NCI-H82 (cell line): ENCODE measurements at places on chromosomes 6 and 20.

- no peak for DNase-seq
Observed at GRCh38 chr20:32546918-32547752, 38.0 kb downstream of the NOL4L start.

- DNase-seq: no peak
Observed at GRCh38 chr6:160391419-160392116, 43.4 kb downstream of the SLC22A3 start.

DNA sequence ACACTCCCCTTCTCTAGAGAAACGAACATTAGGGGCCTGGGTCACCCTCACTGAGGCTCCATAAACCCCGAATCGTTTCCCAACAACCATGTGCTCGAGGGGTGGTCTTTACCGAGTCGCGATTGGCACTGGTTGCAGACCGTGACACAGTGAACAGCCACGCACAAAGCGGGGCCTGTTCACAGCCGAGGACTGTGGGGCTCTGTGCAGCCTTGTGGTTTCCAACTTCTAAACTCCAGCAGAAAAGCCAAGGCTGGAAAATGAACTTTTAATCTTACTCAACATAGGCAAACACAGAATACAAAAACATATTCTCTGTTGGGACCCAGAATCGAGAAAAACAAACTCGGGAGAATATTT, 19.0 kb downstream of the RRBP1 start:
- no peak for DNase-seq

DNA sequence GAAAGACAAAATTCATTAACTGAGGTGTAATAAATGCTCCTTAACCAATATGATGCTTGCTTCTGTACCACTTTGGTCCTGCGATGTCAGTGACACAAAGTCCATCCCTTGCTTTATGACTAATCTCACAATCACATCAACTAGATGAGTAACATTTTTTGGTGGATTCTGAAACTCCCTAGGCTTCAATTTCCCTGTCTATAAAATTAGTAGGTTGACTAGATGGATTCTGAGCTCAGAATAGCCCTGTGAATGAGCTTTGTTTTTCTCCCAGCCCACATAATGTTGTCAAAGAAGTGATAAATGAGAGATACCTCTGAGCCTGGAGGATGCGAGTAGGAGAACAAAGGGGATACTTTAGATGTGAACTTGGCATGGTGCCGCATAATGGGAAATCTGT, 9.1 kb downstream of the TXLNB start:
- no peak for DNase-seq

DNA sequence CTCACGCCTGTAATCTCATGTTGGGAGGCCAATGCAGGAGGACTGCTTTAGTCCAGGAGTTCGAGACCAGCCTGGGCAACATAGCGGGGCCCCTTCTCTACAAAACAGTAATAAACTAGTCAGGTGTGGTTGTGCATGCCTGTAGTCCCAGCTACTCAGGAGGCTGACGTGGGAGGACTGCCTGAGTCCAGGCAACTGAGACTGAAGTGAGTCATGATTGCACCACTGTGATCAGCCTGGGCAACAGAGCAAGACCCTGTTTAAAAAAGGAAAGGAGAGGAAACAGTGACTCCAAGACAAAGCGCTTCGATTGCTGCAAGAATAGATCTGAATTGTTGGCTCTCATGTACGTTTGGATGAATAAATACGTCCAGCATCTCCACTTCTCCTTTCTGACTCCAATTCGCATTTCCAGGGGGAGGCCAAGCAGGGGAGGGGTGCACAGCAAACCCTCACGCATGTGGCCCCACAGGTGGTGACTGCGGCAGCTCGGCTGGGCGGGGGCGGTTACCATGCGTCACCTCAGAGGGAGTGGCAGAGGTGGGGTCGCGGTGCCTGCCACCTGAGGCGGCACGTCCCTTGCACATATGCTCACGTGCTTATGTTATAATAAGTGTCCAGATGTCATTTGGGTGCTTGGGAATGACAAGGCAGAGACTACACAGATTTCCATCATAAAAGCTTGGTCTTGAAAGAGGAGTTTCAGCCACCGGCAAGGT, 95.1 kb upstream of the MPC1 start:
- no peak for DNase-seq

DNA sequence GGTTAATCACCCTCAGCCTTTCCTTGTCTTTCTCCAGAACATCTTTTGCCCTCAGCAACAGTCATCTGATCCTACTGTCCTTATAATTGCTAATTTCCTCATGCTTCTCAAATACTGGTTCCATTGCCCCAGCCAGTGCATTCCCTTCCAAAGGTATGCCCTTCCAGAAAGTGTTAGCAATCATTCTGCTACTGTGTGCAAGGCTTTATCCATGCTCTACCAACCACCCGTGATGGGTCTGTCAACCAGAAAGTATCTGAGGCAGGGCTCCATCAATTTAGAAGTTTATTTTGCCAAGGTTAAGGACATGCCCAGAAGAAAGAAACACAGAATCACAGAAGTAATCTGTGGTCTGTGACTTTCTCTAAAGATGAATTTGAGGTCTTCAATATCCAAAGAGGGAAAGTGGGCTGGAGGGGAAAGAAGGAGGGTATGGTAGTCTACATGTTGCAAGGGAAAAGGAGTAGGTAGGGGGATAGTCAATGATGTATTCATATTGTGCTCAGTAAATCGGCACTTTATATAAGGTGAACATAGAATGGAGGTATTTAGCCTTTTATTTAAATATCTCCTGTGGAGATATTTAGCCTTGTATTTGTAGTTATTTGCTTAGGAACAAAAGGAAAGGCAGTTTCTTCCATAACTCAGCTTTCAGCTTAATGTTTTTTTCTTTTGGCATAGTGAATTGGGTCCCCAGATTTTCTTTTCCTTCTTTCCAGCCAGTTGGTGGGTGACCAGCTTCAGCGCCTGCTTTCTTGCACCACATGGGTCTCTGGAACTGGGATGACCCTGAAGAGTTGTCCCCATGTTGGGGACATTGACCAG, 35.2 kb upstream of the PAQR8 start:
- no peak for DNase-seq

DNA sequence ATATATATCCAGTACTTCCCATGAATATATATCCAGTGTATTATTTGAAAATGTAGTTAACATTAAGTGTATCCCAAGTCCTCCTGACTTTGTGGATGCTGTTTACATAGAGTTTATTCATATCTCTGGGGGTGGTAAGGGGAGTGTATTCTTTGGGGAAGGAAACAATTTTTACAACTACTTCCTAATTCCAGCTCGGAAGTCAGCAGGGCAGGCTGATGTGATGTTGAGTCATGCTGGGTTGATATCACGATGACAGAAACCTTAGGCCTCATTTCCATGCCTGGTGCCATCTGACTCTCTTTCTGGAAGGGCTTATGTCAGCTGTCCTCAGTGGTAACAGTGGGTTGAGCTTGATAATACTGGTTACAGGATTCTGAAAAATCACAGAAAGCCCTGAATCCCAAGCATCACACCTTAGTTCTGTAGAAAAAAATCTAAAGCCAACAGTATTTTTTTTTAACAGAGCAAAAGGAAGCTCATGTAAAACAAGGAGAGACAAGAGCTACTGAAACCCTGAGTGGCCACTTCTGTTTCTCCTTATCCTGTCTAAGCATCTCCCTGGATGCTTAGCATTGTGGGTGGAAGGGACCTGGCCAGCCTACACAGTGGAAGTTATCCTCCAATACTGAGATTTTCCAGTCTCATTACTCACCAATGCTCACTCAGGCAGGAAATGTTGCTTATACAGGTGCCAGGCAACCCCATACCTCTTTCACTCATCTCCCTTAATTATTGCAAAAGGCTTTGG, 75.2 kb upstream of the IYD start:
- DNase-seq: no peak

- peak; percentile 47 for DNase-seq
Observed at GRCh38 chr6:31575952-31576685, 754 bp downstream of the TNF start.

DNA sequence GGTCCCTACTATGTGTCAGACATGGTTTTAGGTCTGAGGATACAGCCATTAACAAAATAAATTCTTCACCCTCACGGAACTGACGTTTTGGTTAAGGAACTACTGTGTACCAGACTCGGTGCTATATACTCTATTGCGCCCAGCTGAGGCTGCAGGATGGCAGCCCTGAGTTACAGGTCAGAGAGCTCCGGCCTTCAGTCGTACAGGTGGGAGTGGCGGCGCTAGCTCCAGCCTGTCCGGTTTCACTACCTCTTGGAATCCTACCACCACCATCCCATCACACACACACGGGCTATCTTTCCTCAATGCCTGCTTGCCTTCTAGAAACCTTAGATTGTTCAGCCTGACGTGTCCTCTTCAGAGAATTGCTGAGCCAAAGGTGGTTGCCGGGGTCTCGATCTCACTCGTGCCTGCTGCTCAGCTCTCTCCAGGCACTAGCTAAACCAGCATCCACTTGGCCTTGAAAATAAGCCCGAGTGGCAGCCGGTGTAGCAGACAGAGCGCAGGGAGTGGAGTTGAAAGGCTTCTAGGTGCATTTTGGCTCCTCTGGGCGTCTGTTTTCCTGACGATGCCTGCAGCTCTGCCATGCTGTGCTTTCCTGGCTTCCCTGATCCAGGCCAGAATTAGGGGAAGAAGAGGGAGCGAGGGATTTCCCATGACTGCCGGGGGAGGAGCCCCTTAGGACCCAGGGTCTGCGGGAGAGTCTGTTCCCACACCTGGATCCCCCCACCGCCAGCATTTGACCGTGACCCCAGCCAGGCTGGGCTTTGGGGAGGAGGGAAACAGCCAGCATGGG, 1.1 kb upstream of the TCF15 start:
- DNase-seq: no peak

- no peak for DNase-seq
Observed at GRCh38 chr6:20118892-20119291, 93.4 kb downstream of the MBOAT1 start.

DNA sequence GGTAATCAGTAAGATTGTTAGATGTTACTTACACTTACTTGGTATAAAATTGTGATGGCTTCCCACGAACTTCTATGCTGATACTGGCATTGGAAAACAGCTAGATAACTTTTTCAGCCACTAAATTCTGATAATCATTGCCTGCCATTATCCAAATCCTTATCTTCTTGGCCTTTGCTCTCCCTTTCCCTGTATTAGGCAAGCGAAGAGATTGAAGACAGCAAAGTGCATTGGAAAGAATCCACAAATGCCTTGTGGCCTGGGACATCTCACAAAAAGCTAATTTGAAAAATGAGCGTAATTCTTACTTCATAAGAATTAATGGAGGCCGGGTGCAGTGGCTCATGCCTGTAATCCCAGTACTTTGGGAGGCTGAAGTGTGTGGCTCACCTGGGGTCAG, 79.5 kb upstream of the MARCKS start:
- no peak for DNase-seq

DNA sequence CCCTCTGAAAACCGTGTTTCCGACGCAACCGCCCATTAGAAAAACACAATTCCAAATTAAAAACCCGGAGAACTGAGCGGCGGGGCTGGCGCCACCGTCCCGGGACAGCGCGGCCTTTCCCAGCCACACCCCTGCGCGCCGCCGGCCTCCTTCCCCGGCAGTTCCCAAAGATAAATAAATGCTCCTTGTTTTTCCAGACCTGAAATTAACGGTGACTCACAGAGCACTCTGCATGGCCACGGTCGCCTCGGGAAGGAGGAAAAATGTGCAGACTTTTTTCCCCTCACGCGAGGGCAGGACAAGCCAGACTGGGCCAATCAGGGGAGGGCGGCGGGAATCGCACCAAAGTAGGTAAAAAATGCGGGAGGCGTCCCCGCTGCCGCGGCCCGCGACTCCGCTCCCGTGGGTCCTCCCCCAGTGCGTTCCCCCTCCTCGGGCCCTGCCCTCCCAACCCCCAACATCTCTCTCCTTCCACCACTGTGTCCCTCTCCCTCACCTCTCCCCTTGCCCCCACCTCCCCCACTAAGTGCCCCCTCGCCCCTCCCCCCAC, 828 bp upstream of the DSTN start:
- peak; percentile 44 for DNase-seq

- DNase-seq: peak; percentile 8
Observed at GRCh38 chr6:127737768-127738167, 160.8 kb downstream of the C6orf58 start.

GRCh38 chr20:56945057-56945456, 316.0 kb downstream of the TFAP2C start:
- no peak for DNase-seq

GRCh38 chr6:27468334-27468733, 4.6 kb downstream of the ZNF184 start:
- DNase-seq: no peak

DNA sequence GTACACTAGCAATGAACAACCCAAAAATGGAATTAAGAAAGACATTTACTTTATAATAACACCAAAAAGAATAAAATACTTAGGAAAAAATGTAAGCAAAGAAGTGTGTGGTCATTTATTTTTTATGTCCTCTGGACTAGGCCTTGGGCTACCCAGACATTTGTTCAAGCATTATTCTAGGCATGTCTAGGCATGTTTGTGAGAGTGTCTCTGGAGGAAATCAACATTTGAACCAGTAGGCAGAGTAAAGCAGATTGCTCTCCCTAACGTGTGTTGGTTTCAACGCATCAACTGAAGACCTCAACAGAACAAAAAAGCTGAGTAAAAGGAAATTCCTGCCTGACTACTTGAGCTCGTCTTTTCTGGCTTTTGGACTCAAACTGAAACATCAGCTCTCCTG, 84.5 kb downstream of the ANKEF1 start:
- no peak for DNase-seq

- DNase-seq: peak; percentile 89
Observed at GRCh38 chr20:30811885-30812671, 445.4 kb upstream of the DEFB115 start.

DNA sequence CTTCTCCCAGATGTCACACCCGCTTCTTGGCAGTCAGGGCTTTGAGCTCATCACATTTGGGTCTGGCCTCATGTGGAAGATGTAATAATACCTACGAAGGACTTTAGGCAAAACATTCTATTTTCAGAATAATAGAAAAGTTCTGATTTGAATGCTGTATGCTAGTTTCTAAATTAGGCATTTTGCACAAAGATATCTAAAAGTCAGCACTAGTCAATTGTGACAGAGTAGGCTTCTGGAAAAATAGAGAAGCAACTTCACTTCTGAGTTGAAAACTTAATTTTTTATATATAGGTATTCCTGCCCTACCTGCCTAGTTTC, 38.3 kb upstream of the CD2AP start:
- DNase-seq: no peak

DNA sequence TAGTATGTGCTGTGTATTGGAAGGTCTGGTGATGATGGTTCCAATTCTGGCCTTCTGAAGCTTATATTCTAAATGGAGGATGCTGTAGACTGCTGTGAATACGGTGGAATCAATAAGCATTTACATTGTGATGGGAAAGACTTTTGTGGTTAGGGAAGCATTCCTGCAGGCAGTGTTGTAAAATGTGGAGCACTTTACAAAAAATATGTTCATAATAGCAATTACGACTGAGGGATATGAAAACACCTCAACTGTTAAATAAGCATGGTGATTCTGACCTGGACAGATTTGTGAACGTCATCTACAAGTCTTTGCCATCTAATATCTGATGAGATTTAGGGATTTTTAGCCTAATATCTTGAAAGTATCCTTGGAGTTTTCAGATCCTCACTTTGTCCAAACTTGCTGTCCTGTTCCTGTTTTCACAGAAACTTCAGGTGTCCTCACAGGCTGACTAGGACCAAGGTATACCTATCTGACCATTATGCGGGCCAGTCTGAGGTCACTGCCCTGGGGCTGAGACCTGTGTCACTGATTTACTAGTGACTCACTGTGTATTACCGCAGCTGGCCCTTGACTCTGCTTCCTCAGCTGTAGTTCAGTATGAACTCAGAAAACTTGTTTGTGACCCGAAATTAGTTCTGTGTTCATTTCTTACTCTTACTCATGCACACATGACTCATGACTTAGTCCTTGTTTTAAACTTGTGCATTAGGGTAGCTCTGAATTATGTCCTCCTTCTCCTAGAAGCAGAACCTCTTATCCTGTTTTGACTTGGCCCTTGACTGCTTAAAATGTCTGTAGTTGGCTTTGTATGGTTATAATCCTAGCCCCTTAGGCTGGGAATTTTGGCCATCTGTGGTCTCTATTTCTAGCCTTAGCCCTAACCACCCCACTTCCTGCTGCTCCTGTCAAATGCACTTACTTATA, 343.0 kb downstream of the CDKAL1 start:
- peak; percentile 55 for DNase-seq
